ENCODE measurements at places on chromosomes 3 and 15. TPM values are rescaled to one million over a fixed set of nuclear protein-coding genes. Genes with fewer than 3 reads are reported as not detected.

Gene GOLGA6L7
- not detected for total RNA-seq

Gene HRG
- not detected for total RNA-seq

Gene PRSS50
- 0.13 TPM for total RNA-seq

Gene PLAAT1
- 0.98 TPM for total RNA-seq

Gene CYP1A2
- total RNA-seq: not detected

Gene ARMC8
- total RNA-seq: 48.9 TPM

Gene GOLGA6D
- 0.18 TPM for total RNA-seq

Gene EFCC1
- total RNA-seq: 1.6 TPM

Gene GPX1
- total RNA-seq: 142 TPM

Gene SH2D7
- total RNA-seq: not detected

Gene DLL4
- 33.3 TPM for total RNA-seq

Gene SERINC4
- 0.31 TPM for total RNA-seq

Gene CYP1A1
- 0.18 TPM for total RNA-seq

Gene ADGRG7
- total RNA-seq: not detected

Gene CHST13
- 0.89 TPM for total RNA-seq

Gene ADAMTS9
- 185 TPM for total RNA-seq

Gene PHC3
- total RNA-seq: 142 TPM

Gene TUSC7
- not detected for total RNA-seq

Gene ZNF385D
- total RNA-seq: 32.3 TPM

Gene SPTBN5
- total RNA-seq: 35.0 TPM

Gene AP3B2
- 2.4 TPM for total RNA-seq

Gene CELSR3
- 1.5 TPM for total RNA-seq

Gene SLCO2A1
- total RNA-seq: 34.1 TPM

Gene TGM5
- total RNA-seq: not detected

Gene GPR149
- not detected for total RNA-seq

Gene RETNLB
- total RNA-seq: not detected

Gene CCR9
- total RNA-seq: 0.31 TPM

Gene PATL2
- total RNA-seq: 2.9 TPM

Gene EOMES
- total RNA-seq: 0.98 TPM

Gene CLSTN2
- 5.1 TPM for total RNA-seq

Gene MNS1
- 5.1 TPM for total RNA-seq

Gene NTRK3
- 28.4 TPM for total RNA-seq

Gene P2RY14
- 8.9 TPM for total RNA-seq
